ENCODE measurements at places on chromosomes 7 and 10. TPM values are rescaled to one million over a fixed set of nuclear protein-coding genes. Genes with fewer than 3 reads are reported as not detected.

DNA sequence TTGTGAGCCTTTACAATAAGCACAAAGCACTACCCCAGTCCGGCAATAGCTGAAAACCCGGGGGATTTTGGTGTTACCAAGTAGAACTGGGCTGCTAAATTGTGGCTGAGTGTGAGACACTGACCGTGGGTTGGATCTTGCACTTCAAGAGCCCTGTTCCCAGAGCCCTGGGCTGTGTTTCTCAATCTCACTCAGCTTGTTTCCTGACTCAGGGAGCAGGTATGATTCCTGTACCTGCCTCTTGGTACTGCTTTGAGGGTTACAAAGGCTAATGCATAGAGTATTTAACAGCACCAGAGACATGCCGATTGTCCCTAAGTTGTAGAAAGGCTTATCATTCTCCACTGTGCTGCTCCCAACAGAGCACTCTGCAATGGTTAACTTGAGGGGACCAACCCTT is 134.6 kb downstream of the TEX36 start:
- DNase-seq: no peak

- DNase-seq: no peak
Measured at GRCh38 chr7:4470246-4470645, 211.8 kb upstream of the FOXK1 start.

GRCh38 chr10:33139181-33139646 is 181.2 kb upstream of the ITGB1 start:
- peak; percentile 69 for DNase-seq

DNA sequence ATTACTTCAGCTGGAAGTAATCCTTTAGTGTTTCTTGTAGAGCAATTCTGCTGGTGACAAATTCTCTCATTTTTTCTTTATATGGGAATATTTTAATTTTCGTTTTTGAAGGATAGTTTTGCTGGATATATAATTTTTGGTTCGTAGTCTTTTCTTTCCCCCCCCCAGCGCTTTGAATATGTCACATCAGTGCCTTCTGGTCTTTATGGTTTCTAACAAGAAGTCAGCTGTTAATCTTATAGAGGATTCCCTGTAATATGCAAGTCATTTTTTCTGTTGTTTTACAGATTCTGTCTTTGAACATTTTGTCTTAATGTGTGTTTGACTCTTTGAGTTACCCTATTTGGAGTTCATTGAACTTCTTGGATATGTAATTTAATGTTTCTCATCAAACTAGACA is 96.3 kb downstream of the SDK1 start:
- DNase-seq: no peak

GRCh38 chr7:101174322-101174854 is 5.7 kb downstream of the NAT16 start:
- no peak for DNase-seq

DNA sequence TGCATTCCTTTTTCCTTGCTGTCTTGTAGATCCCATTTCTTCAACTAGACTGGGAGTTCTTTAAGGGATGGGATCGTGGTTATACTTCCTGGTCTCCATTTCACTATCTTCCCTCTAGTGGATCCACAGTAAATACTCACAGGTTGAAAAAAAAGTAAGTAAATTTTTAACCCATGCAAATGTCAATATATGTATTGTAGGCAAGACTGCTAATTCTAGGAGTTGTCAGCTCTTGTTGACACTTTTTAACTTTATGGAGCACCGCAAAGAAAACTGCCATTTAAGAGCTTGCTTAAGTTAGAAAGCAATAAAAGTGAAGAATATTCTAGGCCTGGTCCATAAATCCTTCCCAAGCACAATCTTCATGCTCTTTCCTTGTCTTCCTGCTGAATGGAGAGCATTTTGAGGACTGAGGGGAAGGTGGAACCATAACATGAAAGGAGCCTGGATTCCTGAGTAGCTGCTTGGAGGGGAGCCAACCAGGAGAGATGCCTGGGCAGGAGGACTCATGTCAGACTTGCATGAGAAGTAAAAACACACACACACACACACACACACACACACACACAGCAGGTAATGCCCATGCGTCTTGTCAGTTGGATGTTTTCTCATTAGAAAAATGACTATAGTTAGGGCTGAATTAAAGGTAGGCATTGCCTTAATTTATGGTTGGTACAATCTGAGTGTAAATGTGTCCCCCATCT is 32.2 kb downstream of the VWA2 start:
- DNase-seq: no peak

DNA sequence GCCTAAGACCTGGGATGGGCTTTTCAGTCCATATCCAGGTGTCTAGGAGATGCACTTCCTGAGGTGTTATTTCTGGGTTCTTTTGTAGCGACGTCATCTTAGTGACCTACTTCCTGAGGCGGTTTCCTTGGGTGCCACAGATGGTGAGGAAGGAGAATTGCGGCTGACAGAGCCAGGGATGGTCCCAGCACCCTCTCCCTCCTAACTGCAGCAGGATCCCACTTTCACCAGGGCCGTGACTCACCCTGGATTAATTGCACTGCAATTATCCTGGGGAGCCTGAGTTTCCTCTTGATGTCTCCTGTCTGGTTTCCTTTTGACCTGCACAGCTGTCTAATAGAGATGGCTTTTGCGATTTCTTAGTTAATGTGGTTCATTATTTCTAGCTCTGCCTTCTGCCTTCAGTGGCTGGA is 271.7 kb downstream of the TCF7L2 start:
- DNase-seq: peak; percentile 58

GRCh38 chr10:128324058-128324827 is 198.0 kb upstream of the MKI67 start:
- no peak for DNase-seq

DNA sequence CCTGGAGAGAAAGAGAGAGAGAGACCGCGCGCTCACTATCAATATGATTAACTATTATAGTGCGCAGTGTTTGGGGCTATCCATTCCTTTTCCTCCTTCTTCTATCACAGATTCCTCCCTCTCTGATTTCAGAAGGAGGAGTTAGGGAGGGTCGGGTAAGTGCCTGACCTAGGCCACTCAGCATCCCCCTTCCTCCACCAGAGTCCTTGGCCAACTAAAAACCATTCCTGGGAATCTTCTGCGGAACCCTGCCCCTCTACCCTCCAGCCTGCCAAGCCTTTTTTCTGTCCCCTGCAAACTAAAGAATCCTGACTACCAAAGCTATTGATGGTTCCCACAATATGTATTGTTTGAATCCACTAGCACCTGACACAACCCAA is 256.2 kb upstream of the NFE2L3 start:
- DNase-seq: no peak

DNA sequence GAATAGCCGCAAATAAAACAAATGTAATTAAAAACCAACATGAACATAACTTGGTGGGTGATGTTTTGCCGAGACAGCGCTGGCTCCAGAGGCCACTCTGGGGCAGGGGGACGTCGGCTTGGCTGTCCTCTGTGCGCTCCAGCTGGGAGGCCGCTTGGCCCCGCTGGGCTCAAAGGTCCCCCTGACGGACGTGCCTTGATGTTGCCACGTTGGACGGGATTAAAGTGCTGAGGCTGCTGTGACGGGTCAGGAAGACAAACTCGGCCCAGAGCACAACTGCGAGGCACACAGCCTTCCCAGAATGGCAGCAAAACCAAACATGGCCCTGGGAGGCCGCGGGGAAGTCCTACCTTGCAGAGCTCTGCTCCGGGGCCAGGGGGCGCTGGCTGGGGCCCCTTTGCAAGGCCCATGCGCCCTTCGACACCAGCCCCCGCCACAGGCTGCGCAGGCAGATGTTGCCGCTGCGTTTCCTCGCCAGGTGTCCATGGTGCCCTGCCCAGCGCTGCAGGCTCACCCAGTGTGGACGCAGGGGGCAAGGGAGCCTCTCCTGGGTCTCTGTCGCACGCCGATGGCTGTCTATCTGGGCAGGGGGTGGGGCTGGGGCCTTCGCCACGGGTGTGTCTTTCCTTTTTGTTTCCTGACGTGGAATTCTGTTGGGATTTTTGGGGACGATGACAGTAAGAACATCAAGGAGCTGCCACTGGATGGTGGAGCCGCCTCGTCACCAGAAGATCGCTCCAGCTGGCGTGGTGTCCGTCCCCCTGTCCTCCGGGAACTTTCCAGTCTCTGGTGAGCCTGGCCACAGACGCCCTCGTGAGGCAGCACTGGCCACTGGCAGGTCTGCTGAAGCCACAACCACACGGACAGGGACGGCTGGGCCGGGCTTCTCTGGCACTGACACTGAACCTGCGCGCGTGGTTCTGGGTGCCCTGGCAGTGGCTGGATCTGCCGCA is 99.6 kb upstream of the DIP2C start:
- no peak for DNase-seq

DNA sequence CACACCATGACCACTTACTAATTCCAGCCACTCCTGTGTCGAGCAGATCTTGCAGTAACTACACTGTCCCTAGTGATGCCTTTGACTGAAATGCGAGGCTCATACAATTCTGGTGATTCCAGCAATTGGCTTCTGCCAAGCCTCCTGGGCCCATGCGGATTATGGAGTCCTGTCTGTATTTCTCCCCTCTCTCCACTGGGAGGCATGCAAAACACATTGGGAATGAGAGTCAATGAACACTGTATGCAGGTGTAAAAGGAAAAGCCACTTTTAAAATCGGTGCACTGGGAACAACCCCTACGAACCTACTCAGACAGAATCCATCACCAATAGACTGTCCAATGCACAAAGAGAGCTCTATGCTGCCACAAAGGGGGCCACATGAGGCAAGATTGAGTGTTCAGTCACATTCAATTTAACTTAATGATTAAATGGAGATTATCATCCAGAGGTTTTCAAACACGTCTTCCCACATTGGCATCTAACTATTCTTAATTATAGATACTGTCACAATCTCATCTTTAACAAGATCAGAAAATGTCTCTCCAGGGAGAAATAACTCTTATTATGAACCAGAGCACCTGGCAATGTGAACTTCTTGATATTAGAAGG is 550.6 kb downstream of the GLRX3 start:
- no peak for DNase-seq

DNA sequence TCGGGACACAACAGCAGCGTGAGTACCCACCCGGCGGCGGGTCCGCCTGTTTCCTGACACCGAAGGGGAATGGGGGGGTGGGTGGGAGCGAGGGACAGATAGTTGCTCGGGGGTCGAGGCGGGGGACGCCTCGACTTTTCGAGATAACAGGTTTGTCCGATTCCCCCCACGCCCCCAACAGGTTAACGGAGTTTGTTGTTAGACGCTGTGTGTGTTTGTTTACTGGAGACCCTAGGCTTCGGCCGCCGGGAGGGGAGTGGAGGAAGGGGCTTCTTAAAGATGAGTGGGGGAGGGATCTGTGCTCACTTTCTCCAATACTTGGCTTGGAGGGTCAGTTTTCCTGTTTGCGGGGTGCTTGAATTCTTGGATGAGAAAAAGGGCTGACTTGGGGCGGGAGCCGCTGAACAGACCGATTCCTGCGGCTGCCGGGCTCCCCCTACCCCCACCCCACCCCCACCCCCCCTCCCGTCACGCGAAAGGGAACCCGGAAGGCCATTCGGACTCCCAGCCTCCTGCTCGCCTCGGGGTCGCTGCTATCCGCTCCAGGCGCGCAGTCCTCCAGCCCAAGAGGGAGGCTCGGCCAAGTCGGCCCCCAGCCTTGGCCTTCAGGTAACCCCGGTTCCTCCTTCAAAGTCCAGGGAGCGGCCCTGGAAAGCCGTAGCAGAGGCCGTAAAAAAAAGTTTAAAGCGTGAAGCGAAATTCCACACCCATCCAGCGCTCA is 1.0 kb downstream of the SORCS3 start:
- no peak for DNase-seq

GRCh38 chr7:33446551-33446950 is 317.2 kb downstream of the BBS9 start:
- DNase-seq: no peak

GRCh38 chr7:154484943-154485342 is 432.7 kb downstream of the DPP6 start:
- DNase-seq: no peak

GRCh38 chr10:104732222-104732621 is 91.1 kb downstream of the SORCS3 start:
- no peak for DNase-seq

- DNase-seq: no peak
Measured at GRCh38 chr7:29607259-29607658, 43.6 kb downstream of the PRR15 start.

DNA sequence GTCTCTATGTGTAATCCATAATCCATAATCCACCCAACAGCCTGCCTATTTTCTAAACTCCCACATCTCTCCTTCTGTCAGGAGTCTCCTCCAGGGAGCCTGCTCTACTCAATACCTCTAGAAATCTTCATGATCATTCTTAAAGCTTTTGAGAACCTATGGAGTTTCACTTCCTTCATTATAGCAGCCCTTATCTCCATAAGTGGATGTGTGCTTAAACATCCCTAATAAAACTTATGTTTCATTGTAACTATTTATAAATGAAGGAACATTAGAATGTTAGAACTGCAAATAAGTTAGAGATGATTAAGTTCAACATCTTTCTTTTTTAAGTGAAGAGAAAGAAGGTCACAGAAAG is 8.5 kb downstream of the CPED1 start:
- no peak for DNase-seq

DNA sequence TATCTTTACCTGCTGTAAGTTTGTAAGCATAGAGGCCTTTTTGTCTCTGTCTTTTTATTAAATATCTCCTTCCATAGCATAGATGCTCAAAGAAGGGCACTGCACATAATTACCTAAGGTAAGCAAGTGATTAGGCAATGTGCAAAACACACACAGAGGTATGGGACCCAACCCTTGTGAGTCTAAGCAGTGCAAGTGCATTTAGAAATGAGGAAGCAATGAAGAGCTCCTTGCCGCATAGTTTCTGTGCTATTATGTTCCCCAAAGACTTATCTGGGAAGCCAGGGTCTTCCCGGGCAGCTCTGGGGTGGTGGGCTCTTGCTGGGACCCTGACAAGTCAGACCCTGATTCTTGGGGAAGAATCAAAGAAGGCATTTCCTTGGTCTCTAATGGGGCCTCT is 13.5 kb upstream of the MGAM2 start:
- no peak for DNase-seq

GRCh38 chr7:123746055-123746454 is 2.7 kb downstream of the WASL start:
- DNase-seq: no peak

GRCh38 chr7:133077394-133077793 is 4.5 kb downstream of the CHCHD3 start:
- DNase-seq: no peak

DNA sequence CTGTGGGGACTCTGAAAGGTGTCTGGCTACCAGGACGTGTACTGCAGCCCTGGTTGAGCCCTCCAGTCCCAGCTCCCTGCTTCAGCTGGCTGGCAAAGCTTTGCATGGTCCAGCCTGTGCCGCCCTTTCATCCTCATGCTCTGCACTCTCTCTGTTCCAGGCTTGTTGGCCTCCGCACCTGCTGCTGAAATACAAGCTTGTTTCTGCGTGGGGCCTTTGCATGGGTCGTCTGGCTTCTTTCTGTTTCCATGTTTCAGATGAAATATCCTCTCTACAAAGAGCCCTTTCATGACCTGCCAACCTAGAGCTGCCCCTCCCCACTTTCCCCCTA is 45.9 kb downstream of the TSPAN15 start:
- no peak for DNase-seq

NME8 gene
- total RNA-seq: 0.27 TPM

ANKRD30A gene
- not detected for total RNA-seq

ZNF467 gene
- 3.5 TPM for total RNA-seq

OPN1SW gene
- total RNA-seq: not detected

NPFFR1 gene
- total RNA-seq: under 0.01 TPM

RBP4 gene
- total RNA-seq: not detected

COL26A1 gene
- total RNA-seq: under 0.01 TPM

SNCG gene
- not detected for total RNA-seq

NCF1 gene
- 2.2 TPM for total RNA-seq

BAMBI gene
- total RNA-seq: 0.27 TPM
